ENCODE measurements at places on chromosomes 5 and 9.

DNA sequence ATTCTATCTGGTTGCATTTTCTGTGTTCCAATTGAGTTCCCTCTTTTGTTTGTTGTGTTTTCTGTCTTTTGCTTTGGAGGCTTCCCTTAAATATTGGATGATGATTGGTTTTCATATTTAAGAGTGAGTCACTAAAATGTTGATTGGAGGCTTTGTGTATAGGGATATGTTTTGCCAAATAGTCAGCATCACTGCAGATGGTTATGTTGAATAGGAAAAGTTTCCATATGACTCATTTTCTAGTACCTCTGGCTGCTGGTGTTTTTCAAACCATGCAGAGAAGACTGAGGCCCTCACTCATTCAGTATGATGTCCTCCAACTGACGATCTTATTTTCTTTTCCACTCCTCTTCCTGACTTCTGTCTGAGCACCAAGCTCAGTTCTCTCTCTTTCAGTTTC lies 1290.0 kb downstream of the EFNA5 start:
- DNase-seq, result no peak

- no peak for DNase-seq
These were observed 54.0 kb upstream of the CNOT6 start for GRCh38 chr5:180439911-180440769.

GRCh38 chr5:146778795-146779194 lies 99.8 kb downstream of the PPP2R2B start:
- DNase-seq, result no peak

DNA sequence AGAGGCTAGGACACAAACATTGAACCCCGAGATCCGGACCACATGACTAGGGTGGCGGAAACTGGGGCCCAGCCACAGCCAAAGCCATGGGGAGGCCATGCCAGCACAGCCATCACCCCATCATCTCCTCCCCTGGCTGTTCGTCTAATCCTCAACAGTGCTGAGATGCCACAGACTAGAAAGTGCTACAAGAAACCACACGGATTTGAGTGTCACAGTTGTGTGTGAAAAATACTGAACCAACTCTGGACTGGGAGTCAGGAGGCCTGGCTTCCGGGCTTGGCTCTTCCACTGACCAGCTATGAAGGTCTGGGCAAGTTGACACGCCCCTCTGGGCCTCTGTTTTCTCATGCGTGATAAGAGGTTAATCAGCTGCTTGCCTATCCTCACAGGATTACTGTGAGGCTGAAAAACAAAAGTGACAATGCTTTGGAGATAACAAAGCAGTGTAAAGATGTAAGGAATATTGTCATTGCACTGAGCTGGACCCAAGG lies 38.8 kb upstream of the SHB start:
- DNase-seq, result no peak

- DNase-seq, result no peak
These were observed 372.8 kb downstream of the NR2F1-AS1 start for GRCh38 chr5:93208141-93208751.

Measured in activated CD4-positive, alpha-beta T cell treated with anti-CD3 and anti-CD28 coated beads, Interleukin-2, amount 50 U/mL, for 48 hours (primary cell).